ENCODE measurements at places on chromosomes 11 and 22.

- DNase-seq: no peak
Measured at GRCh38 chr22:18075101-18075719, 2.6 kb upstream of the PEX26 start.

DNA sequence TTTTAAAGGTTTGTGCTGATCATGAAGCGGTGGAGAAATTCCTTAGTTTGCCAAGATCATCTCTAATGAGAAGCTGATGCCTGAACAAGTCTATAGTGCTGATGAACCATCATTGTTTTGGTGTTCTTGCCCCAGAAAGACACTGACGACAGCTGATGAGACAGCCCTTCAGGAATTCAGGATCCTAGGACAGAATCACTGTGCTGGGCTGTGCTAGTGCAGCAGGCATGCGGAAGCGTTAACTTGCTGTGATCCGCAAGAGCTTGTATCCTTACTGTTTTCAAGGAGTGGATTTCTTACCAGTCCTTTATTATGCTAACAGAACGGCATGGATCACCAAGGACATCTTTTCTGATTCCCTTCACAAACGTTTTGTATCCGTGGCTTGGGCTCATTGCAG is 104.1 kb downstream of the TBC1D22A start:
- DNase-seq: peak; percentile 49

DNA sequence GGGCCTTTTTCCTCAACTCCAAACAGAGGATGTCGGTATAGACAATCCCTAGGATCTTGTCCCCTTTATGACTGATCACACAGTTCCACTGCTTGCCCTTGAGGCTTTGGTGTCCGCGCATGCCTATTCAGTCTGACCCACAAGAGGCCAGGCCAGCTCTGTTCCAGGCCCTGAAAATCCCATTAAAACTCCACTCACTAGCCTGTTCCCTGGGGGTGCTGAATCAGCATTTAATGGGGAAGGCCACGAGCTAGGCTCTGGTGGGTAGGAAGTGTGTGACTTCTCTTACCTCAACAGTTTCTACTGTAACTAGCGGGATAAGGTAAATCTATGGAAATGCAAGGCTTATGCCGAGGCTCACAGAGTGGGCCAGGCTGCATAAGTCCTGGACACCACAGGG is 117.7 kb downstream of the PTPRJ start:
- no peak for DNase-seq

DNA sequence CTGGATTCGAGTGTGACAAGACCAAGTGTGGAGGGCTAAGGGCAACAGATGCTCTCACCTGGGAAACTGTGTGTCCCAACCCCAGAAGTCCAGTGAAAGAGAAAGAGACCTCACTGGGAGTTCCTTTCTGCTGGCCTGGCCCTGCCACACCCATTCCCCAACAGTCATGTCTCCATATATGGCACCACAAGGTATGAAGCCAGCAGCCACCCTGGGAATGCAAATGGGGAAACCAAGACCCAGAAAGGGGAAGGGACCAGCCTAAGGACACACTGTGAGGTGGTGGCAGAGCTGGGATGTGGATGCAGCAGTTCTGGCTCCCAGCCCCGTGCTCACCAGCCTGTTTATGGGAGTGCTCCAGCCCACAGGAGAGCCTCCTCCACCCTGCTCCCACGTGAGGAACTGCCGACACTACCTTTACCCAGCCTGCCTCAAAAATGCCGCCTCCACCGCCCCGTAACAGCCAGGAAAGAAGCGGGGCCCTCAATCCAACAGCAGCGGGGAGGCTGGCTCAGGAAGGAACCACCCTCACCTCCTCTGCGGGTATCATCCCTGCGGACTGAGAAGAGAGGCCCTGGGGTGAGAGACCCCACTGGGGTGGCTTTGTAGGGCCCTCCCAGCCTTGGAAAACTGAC is 12.6 kb downstream of the LMO1 start:
- no peak for DNase-seq

- no peak for DNase-seq
Measured at GRCh38 chr11:70477176-70477575, 78.8 kb downstream of the CTTN start.
